Ovary (tissue), 10 donors: ENCODE measurements at places on chromosomes 1 and 21. TPM values are rescaled to one million over a fixed set of nuclear protein-coding genes. Genes with fewer than 3 reads are reported as not detected.

DNA sequence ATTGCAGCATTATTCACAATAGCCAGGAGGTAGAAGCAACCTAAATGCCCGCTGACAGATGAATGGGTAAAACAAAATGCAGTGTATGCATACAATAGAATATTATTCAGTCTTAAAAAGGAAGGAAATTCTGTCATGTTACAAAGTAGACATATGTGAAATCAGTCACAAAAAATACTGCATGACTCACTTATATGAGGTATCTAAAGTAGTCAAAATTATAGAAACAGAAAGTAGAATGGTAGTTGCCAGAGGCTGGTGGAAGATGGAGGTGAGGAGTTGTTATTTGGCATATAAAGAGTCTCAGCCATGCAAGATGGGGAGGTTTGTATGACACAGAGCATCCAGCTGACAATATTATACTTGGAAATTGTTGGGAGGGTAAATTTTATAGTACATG, 43.0 kb upstream of the EGLN1 start:
- no peak for DNase-seq

DNA sequence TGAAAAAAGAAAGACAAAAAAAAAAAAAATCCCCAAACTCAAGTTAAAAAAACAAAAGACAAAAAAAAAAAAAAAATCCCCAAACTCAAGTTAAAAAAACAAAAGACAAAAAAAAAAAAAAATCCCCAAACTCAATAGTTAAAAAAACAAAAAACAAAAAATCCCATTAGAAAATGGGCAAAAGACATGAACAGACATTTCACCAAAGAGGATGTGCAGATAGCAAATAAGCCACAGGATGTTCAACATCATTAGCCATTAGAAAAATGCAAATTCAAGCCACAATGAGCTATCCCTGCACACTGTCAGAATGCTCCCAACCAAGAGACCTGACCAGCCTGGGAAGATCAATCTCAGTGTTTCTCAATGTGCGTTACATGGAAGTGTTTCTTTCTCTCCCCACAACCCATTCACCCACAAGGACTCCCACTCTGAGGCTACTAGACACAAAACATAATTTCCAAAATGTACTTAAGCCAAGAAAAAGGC, 33.9 kb downstream of the MRAP start:
- no peak for DNase-seq

GRCh38 chr1:97427371-97427770, 493.5 kb downstream of the DPYD start:
- no peak for DNase-seq

DNA sequence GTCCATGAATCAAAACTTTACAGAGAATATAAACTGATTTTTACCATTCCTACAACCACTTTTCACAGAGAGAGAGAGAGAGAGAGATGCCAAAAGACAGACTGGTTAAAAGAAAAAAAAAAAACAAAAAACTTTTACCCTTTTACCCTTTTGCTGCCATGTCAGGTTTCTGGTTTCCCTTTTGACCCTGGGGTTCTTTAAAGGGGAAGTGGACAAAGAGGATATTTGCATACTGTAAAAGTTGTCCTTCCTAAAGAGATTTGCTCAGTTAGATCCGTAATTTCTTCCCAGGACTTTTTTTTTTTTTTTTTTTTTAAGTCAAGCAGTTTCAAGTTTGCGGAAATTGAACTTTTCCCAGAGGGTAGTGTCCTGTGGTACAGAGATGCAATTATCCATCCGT, 287.8 kb upstream of the RGS18 start:
- DNase-seq: no peak

DNA sequence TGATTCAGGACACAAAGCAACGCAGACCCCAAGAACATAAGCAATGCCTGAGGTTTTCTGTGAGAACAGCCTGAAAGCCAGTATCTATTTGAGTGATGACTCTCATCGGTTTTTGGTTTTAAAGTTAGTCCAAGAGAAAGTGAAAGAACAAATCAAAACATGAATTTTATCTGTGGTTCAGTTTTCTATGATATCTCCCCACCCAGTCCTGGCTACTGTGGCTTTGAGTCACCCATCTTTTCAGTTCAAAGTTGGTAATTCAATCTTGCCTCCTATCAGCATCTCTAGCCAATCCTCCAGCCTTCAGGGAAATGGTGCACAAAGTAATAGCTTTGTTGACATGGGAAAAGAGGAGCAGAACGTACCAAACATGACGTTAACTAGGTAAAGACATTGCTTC, 40.5 kb upstream of the KRTAP19-8 start:
- DNase-seq: no peak

ALG14 gene
- 16.3 TPM for polyA plus RNA-seq

ZNF648 gene
- polyA plus RNA-seq: 0.13 TPM
